ENCODE measurements at places on chromosomes 1 and 21. TPM values are rescaled to one million over a fixed set of nuclear protein-coding genes. Genes with fewer than 3 reads are reported as not detected.

The HRNR gene
- total RNA-seq = not detected

The LORICRIN gene
- 0.22 TPM for total RNA-seq

DNA sequence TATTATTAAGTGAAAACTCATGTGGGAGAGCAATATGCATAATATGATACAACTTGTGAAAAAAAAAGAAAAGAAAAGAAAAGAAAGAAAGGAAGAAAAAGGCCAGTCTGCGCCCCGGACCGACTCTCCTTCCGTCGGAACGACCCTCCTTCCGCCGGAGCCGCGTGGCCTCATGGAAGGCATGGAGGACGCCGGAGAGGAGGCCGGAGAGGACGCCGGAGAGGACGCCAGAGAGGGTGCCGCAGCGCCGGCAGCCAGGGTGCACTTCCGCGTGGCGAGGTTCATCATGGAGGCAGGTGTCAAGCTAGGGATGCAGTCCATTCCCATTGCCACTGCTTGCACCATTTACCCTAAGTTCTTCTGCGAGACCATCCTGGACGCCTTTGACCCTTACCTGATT lies 185.9 kb downstream of the NR5A2 start:
- DNase-seq = no peak

DNA sequence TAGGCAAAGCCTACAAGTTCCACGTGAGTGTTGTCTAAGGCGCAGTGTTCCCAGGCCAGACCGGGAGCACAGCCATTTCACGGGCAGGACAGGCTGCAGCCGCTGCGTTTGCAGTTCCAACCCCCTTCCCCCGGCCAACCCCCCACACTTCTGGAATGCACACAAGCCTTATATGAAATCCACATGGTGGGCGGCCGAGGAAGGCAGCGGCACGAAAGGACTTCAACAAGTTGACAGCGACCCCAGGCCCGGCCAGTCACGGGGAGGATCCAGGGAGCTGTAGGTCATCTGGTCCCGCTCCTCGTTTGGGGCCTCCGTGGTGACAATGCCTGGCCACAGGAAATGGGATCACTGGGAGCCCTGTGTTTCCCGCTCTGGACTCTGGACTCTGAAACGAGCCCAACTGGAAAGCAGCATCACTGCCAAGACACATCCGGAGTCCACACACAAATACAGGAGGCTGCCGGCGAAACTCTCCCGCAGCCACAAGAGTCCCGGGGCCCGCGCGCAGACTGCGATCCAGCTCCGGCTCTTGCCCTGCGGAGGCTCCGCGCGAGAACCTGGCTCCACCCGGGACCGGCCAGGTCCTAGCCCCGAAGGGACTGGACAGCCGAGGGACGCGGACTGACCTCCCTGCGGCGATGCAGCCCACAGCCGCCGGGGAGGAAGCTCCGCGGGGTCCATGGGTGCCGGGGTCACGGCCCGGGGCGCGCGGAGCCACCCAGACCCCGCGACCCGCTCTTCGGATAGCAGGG lies 794 bp downstream of the NID1 start:
- no peak for DNase-seq

DNA sequence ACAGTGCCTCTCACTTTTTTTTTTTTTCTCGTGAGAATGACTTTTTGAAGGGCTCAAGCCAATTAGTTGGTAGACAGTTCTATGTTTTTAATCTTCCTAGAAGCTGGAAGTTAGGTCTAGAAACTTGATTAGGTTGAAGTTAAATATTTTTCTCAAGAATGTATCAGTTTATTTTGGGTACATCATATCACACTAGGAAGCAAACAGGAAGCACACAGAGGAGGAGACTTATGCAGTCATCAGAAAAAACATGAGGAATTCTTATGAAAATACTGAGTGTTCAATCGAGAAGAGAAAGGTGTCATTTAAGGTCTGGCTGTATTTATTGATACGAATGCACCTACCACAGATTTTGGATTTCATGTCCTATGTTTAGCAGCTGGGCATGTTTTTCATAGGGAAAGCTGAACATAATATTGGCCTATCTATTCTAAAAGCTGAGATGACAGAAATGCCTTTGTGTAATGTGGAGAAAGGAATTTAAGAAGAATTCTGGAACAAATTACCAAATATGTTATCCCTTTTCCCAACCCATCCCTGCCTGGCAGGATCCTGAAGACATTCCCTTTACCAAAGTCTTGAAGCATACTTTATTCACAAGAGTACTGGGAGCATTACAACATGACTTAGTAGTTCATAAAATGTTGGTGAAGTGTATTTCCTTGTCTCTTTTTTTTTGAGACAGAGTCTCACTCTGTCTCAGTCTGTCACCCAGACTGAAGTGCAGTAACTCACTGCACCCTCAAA lies 17.5 kb upstream of the ZFP69B start:
- no peak for DNase-seq

The NGF gene
- 10.4 TPM for total RNA-seq

DNA sequence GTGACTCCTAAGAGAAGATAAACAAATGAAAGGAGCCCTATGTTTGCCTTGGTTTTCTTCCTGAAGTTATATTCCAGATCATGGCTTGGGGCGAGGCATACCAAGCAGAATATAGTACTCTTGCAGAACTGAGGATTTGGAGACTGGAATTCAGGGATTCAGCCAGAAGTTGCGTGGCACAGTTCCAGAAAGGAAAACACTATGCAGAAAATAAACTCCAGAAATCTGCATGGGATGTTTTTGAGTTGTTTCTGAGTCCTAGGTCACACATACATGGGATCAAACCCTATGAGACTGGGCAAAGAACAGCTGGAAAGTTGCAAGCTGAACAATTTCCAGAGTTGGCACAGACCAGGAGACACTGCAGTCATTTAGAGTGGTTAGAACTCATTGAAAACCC lies 42.9 kb upstream of the IFFO2 start:
- no peak for DNase-seq

DNA sequence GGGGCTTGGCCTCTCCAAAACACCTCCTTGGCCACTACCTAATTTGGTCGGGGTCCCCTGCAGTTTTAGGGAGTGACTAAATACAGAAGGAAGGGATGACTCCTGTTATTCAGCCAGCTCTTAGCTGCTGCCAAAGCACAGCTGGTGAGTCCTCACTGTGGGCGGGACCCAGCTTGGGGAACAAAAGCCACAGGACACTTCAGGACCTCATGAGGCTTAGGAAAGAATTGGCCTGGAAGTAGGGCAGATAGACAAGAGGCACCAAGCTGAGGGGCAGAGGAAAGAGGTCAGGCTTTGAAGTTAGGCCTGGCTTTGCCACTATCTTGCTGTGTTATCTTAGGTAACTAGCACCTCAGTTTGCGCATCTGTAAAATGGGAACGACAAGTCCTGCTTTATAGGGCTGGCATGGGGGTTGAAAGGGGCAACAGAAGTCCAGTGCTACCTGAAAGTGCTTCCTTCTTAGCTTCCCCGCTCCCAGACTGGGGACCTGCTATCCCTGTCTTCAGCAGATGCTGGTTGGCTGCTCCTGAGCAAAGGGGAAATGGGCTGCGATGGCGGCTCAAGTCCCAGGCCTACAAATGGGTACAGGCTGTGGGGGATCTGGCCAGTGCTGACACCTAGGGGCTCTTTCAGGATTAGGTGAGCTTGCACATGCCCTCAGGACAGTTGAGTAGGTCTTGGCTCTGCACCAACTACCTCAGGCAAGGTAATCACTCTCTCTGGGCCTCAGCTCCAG lies 15.7 kb downstream of the IFI6 start:
- DNase-seq = no peak

- DNase-seq = no peak
These were observed 41.8 kb downstream of the AJAP1 start for GRCh38 chr1:4696161-4696745.

DNA sequence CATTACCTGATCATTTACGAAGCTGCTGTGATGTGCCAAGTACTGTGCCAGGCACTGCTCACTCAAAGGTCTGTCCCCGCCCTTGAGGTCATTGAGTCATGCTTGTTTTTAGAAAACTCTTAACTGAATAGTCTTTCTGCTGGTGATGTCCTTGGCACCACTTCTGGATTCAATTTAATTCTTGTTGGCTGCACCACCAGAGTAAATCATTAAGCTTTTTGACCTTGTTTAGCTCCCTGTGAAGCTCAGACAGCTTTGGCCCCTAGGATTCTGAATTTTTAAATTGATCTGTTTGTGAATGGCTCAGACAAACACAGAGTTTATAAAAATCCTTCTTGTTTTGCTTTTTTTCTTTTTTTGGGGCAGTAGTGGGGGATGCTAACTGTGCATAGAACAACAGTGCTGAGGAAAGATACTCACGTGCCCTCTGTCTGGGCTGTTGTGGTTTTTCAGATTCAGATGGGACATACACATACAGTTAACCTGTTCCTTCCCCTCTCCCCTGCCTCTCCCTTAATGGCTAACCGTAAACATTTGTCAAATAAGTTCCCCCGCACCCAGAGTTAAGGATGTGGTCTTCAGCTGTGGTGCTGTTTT lies 67.6 kb downstream of the MTR start:
- no peak for DNase-seq

The C1QTNF12 gene
- 10.4 TPM for total RNA-seq

The OR6N1 gene
- total RNA-seq = not detected

DNA sequence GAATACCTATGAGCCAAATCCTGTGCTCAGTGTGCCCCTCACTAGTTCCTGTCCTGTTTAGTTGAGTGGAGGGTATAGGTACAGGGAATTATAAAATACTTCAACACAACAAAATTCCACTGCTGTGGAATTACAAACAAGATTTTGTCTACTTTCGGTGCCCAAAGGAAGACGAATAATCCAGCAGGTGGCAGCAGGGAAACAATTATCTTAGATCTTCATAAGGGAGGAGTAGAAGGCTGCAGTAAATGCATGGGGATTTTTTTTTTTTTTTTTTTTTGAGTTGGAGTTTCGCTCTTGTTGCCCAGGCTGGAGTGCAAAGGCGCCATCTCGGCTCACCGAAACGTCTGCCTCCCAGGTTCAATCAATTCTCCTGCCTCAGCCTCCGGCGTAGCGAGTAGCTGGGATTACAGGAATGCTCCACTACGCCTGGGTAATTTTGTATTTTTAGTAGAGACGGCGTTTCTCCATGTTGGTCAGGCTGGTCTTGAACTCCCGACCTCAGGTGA lies 2.0 kb upstream of the PIP5K1A start:
- no peak for DNase-seq

The LRRC42 gene
- 38.2 TPM for total RNA-seq

GRCh38 chr1:37537378-37537777 lies 16.7 kb downstream of the SNIP1 start:
- no peak for DNase-seq

DNA sequence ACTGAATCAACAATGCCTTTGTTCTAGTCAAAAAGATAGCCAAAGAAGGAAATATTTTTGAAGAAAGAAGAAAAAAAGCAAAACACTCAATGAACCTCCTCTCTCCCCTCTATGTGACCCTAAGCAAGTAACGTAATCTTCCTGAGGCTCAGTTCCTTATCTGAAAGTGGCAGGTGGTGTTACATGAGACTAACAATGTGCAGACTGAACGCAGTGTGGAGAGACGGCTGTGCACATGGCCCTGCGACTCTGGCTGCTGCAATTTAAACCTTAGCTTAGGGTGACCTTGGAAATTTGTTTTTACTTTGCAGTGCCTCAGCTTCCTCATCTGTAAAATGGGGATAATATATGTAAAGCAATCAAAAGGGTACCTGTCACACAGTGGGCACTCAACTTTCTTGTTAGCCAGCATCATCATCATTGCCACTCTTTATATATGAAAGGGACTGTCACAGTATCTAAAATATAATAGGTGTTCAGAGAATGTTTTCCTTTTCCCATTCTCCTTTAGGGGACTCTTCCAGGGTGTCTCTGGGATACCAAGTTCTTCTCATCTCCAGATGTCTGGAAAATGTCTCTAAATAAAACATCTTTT lies 100.1 kb upstream of the JUN start:
- DNase-seq = no peak

- DNase-seq = no peak
These were observed 5.1 kb upstream of the C1orf162 start for GRCh38 chr1:111468717-111469100.

The ARMH1 gene
- total RNA-seq = 6.3 TPM

The CEP104 gene
- total RNA-seq = 35.2 TPM

The ADAM30 gene
- total RNA-seq = not detected

- DNase-seq = peak; percentile 59
These were observed 623 bp downstream of the PTPRF start for GRCh38 chr1:43531107-43531905.

GRCh38 chr1:6000444-6001288 lies 8.4 kb upstream of the NPHP4 start:
- DNase-seq = no peak

DNA sequence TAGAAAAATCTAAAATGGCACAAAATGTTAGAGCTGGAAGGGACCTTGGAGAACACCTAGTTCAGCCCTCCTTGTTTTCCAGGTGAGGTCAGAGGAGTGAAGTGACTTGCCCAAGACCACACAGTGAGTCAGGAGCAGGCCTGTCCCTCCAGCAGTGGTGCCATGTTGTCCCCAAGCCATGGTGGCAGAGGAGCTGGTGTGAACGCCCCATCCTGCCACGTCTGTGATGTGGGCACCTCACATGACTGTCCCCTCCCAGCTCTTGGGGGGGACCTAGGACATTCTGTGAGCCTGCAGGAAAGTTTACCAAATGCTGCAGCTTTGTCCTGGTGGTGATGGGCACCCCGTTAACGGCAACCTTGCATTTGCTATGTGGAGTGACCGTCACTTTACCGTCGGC lies 66.2 kb downstream of the SCCPDH start:
- no peak for DNase-seq

DNA sequence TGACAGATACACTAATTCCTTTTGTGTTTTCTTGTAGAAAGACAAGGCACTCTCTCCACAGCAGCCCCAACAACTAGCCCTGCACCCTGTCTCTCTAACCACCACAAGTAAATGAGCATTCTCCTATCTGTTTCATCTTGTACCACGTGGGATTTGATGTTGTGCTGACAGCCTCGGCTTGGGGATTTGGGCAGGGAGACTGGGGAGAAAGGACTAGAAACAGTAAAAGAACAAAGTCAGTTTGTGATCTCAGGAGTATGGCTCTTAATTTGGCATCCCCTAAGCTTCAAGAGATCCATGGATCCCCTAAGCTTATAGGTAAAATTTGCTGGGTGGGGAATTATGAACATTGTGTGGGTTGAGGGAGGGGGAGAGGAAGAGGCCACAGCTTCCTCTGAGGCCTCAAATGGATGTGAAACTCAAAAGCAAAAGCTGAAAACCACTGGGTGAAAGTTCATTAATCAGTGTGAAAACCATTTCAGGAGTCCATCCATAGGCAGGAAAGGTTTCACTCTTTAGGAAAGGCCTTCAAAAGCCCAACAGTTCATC lies 3.1 kb downstream of the C1orf162 start:
- DNase-seq = no peak

The GSTM1 gene
- not detected for total RNA-seq

- DNase-seq = no peak
These were observed 57.7 kb upstream of the ZC3H11B start for GRCh38 chr1:219670426-219671149.

Measured in spinal cord (tissue), 10 donors.